Left ventricle myocardium superior (tissue), 1 donor: ENCODE measurements at places on chromosomes 2 and 18. TPM values are rescaled to one million over a fixed set of nuclear protein-coding genes. Genes with fewer than 3 reads are reported as not detected.

- DNase-seq, result peak; percentile 35
These were observed 56.7 kb upstream of the MSTN start for GRCh38 chr2:190119257-190119656.

- peak; percentile 68 for DNase-seq
These were observed 34.1 kb upstream of the GNAL start for GRCh38 chr18:11654736-11655605.

DNA sequence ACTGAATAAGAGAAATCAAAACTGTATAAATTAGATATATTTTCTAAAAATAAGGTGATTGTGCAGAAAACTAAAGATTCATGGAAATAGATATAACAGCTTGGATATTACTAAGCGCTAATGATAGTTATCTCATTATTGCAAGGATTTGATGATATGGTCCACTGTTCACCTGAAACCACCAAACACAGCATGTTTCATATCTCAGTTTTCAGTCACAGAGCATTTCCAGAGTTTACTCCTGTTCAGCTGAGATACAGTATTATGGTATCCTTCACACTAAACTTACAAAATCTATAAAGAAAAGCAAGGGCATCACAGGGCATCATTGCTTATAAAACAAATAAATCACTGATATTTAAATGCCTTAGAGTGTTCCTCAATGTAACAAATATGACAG is 591.6 kb downstream of the ERBB4 start:
- DNase-seq, result no peak

DNA sequence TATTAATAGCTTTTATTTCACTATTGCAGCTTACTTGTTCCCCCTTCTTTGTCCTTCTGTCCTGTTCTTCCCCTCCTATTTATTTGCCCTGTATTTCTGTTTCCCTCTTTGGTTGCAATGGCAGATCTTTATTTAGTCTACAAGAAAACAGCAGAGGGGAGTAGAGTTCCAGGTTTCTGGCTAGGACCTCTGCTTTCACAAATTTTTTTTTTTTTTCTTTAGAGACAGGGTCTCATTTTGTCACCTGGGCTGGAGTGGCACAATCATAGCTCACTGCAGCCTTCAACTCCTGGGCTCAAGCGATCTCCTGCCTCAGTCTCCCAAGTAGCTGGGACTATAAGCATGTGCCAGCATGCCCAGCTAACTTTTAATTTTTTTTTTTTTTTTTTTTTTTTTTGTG is 188.1 kb upstream of the SPRED2 start:
- no peak for DNase-seq

DNA sequence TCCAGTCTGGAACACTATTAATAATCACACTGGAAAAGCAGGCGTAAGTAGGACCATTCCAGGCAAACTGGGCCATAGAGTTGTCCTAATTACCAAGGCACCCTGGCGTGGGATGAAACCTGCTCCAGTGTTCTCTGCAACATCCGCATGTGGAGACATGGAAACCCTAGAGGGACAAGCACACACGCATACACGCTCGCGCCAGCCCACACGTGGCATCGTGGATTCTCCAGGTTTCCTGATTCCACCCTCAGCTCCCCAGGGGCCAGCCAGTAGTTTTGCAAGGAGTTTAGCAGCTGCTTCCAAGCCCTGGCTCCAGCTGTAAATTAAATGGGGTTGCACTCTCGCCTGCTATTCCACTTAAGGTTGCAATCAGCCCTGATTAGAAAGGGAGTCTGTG is 127.7 kb downstream of the DYSF start:
- DNase-seq, result peak; percentile 85

DNA sequence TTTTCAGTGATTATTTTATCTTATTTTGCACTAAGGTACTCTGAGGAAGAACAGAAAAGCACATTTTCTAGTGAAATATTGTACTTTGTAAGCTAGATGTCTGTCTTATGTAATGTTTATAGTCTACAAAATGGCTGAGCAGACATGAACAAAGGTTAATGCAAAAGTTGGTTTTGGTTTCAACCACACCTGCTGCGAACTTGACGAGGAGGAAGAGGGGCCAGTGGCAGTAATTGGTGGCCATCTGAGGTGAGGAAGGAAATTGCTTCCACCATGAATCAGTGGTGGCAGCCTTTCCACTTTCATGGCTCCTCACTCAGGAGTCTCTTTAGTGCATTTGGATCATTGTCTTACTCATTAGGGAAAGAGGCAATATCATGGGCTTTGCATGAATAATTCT is 894.2 kb downstream of the CNTNAP5 start:
- DNase-seq, result no peak

GRCh38 chr18:24630346-24630880 is 170.0 kb downstream of the HRH4 start:
- DNase-seq, result no peak

- DNase-seq, result no peak
These were observed 390.4 kb upstream of the CELF4 start for GRCh38 chr18:37956020-37956419.

DNA sequence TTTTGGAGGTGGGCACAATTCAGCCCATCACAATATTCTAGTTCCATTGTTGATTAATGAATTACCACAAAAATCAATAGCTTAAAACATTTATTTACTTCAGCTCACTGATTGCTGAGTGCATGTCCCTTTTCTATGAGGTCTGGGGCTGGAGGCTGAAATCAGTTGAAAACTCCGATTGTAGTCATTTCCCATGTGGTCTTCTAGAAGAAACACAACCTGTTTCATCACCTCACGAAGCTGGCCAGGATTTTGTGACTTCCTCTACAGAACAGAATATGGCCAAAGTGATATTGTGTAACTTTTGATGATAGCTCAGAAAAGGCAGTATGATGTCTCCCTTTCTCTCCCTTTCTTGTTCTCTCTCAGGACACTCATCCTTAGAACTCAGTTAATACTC is 44.1 kb upstream of the CYRIA start:
- no peak for DNase-seq

GRCh38 chr2:37342591-37343220 is 1.7 kb upstream of the QPCT start:
- DNase-seq, result peak; percentile 40

GRCh38 chr18:73636355-73636754 is 511.3 kb downstream of the FBXO15 start:
- no peak for DNase-seq

GRCh38 chr2:106658616-106659015 is 171.5 kb downstream of the CD8B2 start:
- DNase-seq, result no peak

DNA sequence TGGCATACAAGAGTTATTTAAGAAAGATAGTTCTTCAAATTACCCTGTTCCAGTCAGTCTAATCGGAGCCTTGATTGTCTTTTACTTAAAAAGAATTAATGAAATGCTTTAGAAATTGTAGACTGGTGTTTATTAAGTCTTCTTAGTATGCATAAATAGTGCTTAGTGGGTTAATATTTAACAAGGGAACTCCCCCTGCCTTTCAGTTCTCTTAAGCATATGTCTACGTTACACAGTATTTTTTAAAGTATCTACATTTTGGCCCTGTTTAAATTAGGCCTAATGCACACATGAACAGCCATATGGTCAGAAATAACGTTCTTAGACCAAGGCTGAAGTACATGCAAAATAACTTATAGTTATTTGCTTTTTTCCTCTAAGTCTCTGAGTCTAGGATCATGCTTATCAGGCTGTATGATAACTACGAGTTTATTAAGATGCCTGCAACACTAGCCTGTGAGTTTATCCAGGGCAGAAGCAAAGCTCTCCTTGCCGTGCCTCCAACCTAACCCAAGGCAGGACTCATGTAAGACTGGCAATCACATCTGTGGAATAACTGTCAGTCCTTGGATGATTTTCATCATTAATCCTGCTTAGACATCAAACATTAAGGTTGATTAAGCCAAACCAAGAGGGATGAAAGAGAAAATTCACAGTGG is 6.7 kb downstream of the BCL2 start:
- DNase-seq, result no peak

- no peak for DNase-seq
These were observed 25.3 kb upstream of the GCC2 start for GRCh38 chr2:108423502-108424251.

- no peak for DNase-seq
These were observed 20.5 kb downstream of the PUM2 start for GRCh38 chr2:20330192-20330591.

DNA sequence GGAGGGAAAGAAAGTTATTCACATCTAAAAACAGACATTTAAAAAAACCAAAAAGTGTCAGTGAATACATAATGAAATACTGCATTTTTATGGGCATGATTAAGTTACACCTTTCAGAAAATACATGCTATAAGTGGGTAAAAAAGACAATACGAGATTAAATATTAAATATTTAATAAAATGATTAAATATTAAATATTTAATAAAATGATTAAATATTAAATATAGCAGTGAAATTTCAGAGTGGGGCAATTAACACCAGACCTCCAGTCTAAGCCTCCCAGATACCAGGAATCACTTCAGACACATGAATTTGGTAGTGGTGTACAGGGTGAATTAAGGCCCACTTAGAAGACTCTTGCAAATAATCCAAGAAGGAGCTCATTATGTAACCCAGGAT is 15.5 kb downstream of the RBM43 start:
- no peak for DNase-seq

GRCh38 chr2:240928476-240929363 is 22.6 kb downstream of the CROCC2 start:
- no peak for DNase-seq

DNA sequence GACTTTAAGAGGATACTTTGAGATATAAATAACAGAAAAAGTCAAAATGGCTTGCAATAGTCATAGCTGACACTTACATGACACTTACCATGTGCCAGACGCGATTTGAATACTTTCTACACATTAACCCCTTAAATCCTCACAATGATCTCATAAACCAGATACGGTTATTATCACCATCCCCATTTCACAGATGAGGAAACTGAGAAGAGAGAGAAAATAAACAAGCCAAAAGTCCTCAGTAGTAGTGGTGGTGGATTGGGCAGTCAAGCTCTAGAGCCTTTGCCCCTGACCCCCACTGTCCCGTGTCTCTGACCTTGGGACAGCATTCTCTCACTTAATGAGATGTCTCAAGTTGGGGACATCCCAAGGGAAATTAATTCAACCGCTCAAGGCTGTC is 105.2 kb upstream of the TAF1B start:
- no peak for DNase-seq

GRCh38 chr2:120912101-120912985 is 176.7 kb downstream of the GLI2 start:
- peak; percentile 81 for DNase-seq

DNA sequence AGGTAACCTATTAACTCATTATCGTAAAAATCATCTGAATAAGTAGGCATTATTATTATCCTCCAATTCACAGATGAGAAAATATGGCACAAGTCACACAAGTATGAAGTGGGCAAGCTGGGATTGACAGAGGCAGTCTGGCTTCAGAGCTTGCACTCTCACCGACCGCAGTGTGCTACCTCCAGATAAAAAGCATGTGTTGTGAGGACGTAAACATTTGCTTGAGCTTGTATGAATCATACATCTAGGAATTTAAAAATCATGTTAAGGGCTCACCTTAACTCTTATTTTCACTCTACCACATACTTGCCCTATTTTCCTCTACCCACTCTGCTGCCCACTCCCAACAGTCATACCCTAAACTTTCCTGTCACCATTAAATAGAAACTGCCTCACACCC is 65.3 kb upstream of the AMMECR1L start:
- DNase-seq, result no peak

DNA sequence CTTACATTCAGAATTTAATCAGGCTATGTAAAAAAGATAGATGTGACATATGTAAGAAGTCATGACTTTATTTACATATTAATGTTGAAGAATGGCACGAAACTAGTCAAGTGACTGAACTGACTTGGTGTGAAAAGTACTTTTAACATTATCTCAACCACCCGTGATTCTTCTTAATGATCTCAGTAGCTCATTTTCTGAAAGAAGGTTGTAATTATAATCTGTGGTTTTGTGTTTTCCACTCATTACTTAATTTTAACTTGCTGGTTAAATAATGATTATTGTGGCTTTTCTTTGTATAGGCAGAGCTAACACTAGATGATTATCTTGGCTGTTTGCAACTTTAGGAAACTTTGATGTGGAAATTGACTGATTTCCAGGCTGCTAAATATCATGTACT is 18.5 kb downstream of the KCNJ13 start:
- no peak for DNase-seq

DNA sequence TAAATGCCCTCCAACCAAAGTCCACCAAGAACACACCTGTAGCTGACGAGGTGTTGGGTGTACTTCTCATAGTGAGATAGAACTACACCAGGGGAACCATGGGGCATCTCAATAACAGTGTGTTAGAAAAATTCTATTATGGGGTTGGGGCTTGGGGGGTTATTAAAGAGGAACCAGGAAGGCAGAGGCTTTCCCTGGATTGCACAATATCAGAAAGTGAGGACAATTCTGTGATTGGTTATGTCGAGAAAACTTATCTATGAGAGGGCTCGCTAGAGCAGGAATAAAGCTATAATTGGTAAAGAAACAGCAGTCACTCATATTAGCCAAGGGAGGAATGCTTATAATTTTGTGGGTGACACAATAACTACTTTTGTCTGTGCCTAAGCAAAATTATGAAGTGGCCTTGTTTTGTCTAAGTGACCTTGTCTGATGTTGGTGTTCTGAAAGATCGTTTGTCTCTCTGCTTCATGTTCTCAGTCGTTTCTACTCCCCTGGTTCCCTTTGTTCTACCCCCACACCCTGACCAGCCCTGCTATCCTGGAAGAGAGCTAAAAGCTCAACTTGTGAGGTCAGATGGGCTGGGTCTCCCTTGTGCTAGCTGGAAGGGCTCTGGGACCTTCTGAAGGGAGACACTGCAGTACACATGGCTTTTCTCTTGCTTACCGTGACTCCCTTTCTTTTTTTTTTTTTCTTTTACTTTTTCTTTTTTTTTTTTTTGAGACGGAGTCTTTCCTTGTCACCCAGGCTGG is 21.6 kb upstream of the INO80C start:
- no peak for DNase-seq

DNA sequence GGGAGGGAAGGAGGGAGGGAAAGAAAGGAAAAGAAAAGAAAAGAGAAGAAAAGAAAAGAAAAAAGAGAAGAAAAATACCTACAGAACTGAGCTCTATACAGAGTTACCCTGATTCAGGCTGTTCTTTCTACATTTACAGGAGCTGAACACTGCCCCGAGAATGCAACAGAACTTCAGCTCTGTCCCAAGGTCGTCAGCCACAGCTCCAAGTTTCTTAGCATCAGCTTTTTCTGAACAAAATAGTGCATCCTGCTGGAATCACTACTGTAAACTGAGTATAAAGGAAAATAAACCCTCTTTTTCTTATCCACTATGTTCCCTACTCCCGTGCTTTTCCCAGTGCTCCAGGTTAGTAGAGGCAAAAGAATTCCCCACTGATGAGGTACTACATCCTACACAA is 4.7 kb upstream of the PPP4R1 start:
- no peak for DNase-seq

GRCh38 chr18:28095631-28096030 is 81.3 kb downstream of the CDH2 start:
- no peak for DNase-seq

CYP27A1 gene
- total RNA-seq, result 7.9 TPM

NT5DC4 gene
- not detected for total RNA-seq

RAPGEF4 gene
- total RNA-seq, result 16.6 TPM

CXCR4 gene
- total RNA-seq, result 3.6 TPM

MYCN gene
- 0.45 TPM for total RNA-seq

PRSS56 gene
- 0.15 TPM for total RNA-seq

UGT1A10 gene
- total RNA-seq, result not detected

COL5A2 gene
- 8.1 TPM for total RNA-seq
